KBM-7 (cell line): ENCODE measurements at places on chromosomes 16 and 17.

DNA sequence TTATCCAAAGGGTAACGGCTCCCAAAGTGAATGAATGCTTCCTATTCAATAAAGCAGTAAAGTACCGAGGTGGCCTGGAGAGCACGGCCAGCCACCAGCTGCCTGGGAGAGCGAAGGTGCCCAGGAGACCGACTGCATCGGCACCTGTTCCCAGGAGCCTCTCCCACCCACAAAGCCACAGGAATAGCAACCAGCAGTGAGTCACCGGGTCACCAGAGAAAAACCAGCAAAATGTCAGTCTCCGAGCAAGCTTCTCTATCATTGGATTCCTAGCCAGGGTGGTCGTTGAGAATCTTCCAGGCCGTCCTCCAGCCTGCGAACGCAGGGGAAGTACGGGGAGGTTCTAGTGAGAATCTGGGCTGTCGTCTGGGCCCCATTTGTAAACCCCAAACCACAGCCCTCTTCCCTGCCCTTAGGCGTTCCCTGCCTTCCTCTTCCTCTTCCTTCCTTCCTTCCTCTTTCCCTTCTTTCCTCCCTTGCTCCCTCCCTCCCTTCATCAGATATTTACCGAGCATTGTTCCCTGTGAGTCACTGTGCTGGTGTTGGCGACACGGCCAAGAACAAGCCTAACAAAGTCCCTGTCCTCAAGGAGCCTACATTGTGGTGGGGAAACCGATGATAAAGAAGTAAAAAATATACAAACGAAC is 114.6 kb downstream of the SLC39A11 start:
- peak; percentile 78 for DNase-seq

DNA sequence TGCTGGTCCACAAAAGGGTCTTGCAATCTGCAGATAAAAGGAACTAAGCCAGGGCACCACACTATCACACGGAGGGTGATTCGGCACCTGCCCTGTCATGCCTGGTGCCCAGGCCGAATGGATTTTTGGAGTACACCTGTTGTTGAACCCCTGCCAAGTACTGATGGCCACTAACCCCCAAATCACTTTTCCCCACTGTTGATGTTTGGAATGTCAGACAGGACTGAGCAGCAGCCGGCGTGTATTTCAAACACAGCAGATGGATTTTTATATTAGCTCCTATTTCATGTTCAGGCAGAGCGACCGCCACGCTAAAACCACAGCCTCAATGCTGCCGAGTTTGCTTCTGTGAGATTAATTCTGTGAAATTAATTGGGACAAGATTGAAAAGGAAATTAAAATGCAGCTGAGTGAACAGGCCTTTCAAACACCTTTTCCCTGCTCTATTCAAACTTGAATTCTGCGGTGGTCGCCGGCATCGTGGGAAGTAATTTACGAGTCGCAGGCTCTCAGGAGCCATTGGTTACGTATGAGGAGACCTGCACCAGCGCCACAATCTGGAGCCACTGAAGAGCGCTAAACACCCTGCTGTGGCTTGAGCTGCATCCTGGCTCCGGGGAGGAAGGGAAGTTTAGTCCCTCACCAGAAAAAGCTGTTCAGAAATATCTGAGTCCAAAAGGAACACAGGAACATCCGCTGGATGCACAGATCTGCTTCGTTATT is 48.5 kb downstream of the SNX11 start:
- DNase-seq, result no peak

- DNase-seq, result peak; percentile 74
Observed at GRCh38 chr16:12356632-12357340, 380.3 kb downstream of the SNX29 start.

GRCh38 chr17:29021226-29021625 is 15.4 kb upstream of the SEZ6 start:
- DNase-seq, result peak; percentile 48

- no peak for DNase-seq
Observed at GRCh38 chr16:72769876-72770275, 278.1 kb downstream of the ZFHX3 start.

GRCh38 chr17:31371511-31372097 is 19.9 kb upstream of the RAB11FIP4 start:
- DNase-seq, result no peak

DNA sequence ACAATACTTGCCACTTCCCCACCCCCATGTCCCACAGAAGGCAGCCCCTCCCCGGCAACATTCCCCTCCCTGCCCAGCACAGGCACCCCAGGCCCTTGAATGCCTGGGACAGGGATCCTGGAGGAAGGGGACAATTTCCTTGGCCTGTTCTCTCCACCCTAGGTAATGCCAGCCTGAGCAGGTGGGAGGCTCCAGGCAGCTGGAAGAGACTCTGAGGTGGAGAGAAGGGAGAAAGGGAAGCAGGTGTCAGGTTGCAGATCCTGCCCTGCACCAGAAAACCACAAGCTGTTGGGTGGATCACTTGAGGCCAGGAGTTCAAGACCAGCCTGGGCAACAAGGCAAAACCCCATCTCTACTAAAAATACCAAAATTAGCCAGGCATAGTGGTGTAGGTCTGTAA is 8.9 kb downstream of the MPP2 start:
- DNase-seq, result peak; percentile 47

DNA sequence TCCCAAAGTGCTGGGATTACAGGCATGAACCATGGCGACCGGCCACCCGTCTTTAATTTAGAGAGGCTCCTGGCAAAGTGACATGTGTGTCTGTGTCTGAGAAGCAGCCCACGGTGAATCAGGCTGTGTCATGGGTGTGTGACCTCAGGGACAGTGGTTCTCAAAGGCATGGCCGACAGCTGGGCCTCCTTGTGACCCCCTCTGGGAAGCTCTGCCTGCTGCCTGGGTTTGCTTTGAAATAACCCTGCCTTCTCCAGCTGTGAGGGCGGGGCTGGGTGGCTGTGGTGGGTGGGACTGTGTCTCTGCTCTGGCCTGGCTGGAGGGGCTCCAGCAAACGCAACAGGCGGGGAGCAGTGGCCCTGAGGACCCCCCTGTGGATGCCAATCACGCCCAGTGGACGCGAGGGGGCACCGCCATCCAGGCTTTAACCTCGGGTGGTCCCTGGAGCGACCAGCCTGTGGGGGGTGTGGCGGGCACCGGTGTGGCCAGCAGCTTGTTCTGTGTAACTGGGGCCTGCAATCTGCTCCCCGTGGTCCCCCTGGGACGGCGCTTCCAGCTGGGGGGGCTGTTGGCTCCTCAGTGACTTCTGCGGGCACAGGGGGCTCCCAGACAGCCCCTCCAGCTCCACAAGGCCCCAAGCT is 8.8 kb upstream of the APRT start:
- no peak for DNase-seq

DNA sequence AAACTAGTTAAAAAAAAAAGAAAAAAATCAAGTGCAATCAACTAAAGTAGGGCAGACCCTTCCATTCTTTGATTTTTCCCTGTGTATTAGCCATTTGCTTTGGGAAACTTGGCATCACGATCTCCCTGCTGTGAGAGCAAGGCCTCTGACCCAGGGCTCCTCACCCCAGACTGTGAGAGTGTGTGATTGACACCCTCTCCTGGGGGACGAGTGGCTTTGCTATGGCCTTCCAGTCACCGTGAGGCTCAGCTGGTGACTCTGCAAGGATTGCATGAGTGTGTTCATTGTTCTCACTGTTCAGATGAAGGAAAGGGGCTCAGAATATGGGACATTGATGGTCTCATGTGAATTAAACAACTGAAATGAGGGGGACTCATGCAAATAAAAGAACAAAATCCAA is 69.0 kb upstream of the BCAR1 start:
- no peak for DNase-seq

DNA sequence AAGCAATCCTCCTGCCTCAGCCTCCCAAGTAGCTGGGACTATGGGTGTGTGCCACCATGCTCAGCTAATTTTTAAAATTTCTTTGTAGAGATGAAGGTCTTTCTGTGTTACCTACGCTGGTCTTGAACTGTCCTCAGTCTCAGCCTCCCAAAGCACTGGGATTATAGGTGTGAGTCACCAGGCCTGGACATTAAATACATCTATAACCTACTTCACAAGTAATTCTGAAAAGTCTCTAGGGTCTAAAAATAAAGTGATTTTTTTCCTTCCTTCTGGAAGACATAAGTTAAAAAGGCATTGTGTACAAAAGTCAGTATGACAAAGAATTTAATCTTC is 118.3 kb downstream of the PARN start:
- no peak for DNase-seq

DNA sequence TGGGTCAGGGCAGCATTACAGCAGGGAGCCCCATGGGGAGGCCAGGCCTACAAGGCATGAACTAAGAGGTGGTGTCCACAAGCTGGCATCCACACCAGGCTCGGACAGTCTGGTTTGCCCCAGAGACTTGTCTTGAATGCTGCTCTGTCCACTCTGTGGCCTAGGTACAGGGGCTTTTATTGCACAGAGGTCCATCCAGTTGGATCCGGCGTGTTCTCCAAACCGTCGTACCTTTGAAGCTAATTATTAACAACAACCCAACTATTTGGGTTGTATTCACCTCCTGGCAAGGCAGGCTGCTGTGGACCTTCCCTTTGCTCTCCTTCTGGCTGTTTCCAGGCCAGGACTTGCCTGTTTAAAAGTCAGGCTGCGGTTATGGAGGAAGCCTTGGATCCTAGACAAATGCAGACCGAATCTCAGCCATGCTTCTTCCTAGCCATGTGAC is 123.4 kb downstream of the CLEC16A start:
- DNase-seq, result no peak

GRCh38 chr16:88558457-88559442 is 11.5 kb upstream of the ZC3H18 start:
- peak; percentile 50 for DNase-seq

DNA sequence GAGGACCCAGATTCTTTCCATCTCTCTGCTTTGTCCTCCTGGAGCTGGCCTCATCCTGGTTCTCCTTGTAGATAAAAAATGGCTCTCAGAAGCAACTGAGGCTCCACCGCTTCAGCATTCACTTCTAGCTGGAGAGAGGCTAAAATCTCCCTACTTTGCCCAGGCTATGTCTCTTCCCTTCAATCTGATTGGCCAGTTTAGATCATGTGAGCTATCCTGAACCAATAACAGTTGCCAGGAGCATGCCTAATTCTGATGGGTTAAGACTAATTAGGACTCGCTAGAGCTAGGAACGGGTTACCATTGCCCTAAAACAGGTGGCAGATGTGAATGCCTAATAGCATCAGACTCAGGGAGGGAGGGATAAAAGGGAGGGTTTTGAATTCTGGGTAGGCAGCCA is 89.6 kb downstream of the GPR139 start:
- DNase-seq, result no peak

DNA sequence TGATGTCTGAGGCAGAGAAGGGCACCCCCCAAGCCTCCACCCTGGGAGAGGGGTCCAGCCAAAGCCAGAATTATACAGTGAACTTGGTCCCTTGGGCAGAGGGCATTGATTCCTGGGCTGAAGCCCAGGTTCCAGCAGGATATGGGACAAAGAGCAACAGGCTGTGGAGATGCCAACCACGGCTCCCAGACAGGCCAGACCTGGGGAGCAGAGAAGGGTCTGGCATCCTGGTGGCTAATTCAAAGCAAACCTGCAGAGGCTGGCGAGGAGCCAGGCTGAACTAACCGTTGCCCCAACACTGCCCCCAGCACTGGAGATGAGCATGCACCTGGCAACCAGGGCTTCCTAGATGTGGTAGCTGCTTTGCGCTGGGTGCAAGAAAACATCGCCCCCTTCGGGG is 3.0 kb downstream of the CES3 start:
- DNase-seq, result no peak

DNA sequence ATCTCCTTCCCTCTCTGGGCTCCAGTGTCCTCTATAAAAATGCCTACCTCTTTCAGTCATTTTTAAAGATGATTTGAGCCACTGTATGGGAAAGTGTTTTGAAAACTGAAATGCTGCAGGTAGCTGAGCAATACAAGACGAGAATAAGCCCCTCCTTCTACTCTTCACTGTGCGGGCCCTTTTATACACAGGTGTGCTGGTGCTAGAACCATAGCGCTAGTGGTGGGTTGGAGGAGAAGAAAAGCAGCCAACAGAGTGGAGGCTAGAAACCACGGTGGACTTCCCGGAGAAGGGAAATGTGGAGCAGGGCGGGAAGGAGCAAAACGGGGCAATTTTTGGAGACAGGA is 58.2 kb upstream of the DLX4 start:
- no peak for DNase-seq

DNA sequence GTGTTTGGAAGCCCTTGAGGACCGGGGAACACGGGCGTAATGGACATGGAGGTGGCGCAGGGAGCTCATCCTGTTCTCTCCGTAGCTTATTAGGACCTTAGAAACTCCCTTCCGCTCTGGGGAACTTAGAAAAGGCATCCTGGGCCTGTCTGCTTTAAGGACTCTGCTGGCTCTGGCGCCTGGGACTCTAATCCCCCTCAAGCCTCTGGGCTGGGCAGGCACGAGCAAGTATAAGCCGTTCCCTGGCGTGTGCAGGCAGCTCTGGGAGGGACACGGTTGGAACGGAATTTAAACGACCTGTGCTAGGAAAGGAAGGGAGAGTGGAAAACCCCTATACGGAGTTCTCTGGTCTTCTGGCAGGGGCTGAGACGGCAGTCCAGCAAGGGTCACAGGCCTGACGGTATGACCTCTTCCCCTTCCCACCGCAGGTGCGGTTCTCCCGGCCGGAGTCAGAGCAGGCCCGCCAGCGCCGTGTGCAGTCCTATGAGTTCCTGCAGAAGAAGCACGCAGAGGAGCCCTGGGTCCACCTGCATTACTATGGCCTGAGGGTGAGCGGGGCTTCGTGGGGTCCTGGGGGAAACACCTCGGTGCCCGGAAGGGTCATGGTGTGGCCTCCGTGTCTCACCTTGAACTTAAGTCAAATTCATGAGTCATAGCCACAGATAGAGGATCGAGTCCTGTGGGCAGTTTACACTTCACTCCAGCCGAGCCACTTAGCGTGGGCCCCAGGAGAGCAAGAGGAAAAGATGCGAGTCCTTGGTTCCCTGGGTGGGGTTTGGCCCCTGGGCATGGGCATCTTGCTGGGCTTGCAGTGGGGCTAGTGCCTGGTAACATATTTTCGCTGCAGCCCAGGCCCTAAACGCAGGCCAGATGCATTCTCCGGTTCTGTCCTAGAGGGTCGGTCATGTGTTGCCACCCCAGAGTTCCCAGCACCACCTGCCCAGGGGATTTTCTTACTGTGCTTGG is 17.7 kb downstream of the POLR3E start:
- no peak for DNase-seq

DNA sequence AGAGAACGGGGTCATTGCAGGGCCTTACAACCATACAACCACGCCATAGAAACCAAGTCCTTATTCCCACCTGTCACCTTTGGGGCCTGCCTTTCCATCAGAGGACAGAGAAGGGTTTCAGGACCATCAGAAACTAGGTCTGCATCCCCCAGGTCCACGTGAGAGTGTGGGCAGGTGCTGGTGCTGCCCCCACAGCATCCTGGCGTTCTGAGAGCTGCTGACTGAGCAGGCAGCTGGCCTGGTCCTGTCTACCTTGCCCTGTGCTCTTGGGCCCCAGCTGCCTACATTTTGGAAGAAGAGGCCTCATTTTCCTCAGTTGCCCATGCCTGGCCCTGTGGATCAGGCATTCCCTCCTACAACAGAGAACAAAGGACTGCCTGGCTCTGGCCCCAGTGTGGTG is 21.6 kb downstream of the ZNF276 start:
- DNase-seq, result no peak

DNA sequence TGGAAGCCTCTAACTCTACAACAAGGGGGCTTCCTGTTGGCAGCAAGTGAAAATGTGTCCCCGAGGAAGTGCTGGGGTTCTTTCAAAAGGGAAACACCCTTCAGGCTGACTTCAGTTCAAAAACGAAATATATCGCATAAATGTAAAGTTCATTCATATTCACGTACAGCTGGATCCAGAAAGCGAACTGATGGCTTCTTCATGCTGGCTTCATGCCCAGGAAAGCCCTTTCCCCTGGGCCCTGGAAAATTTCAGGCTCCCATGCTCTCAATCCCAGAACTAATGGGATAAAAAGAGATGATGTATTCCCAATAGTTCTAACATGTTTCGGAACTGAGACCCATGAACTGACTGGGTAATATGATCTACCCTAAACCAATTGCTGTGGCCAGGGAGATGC is 104.7 kb upstream of the CDH13 start:
- DNase-seq, result no peak
